AG20443 (cell line): ENCODE measurements at places on chromosomes 7 and 10.

- DNase-seq = no peak
Observed at GRCh38 chr7:44505595-44505994, 15.1 kb upstream of the NUDCD3 start.

- no peak for DNase-seq
Observed at GRCh38 chr10:83276971-83277370, 862.3 kb upstream of the GHITM start.

- DNase-seq = no peak
Observed at GRCh38 chr7:49892481-49892880, 119.0 kb downstream of the VWC2 start.

DNA sequence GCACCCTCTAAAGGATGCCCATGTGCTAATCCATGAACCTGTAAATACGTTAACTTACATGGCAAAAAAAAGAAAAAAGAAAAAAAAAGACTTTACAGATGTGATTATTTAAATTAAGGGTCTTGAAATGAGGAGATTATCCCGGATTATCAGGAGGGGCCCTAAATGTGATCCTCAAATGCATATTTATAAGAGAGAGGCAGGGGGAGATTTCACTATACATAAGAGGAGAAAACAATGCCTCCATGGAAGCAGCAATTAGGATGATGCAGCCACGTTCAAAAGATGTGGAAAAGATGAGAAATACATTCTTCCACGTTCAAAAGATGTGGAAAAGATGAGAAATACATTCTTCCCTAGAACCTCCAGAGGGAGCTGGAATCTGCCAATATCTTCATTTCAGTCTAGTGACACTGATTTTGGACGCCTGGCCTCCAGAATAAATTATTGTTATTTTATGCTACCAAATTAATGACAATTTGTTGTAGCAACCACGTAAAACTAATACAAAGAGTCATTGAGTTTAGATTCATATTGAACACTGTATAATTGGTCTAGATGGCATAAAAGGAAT, 328.4 kb upstream of the GNAI1 start:
- DNase-seq = peak; percentile 25

DNA sequence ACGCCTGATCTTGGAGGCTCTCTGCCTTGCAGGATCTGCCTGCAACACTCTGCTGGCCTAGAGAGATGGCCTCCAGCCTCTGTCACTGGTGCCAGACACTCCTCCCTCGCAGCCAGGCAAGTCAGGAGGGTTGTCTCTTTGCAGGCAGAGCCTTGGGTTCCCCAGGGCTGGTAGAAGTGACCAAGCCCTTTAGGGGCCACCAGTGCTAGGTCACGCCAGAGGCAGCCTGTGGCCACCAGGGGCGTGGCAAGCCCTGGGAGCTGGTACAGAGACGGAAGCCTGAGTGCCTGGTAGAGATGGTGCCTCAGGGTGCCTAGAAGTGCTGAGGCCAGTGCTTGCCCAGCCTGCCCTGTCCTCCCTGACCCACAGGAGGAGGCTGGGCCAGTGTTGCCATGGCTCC, 9.1 kb downstream of the ADCYAP1R1 start:
- no peak for DNase-seq

DNA sequence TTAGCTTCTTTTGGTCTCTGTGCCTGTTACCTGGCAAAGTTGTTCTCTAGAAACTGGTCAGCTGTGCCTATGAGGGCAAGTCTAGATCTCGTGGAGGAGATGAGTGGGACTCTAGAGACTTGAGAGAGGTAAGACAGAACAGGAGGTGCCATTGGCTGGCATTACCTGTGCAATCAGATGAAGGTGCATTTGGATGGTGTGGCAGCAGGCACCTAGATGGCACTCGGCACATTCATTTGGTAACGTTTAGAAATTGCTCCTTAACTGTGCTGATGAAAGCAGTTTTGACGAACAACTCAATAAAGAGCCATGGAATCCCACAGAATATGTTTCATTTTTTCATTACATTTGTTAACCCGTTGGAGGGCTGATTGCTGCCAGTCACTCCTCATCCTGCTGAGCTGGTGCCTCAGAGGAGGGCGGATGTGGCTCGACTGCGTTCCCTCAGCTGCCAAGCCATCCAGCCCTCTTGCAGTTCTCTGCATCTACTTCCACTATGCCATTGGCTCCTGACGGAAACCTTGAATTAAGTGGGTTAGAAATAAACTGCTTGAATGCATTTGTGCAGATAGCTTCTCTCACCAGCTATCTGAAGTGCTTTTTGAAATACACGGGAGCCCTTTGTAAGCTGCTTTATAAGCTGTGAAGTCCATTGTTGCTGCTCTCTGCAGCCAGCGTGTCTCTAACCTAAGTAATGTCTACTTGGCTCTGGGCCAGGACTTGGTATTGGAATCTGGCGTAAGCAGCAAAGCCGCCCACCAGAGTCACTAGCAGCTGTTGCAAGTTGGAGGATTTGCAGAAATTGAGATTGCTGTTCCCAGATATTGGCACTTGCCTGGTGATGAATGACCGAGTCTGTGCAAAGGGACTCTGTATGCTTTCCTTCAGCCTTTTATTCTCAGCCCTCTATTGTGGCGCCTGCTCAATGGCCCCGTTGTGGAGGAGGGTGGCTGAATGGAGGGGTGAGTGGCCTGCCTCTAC, 87.4 kb downstream of the LRRC4 start:
- DNase-seq = peak; percentile 14

GRCh38 chr10:132570771-132571649, 33.4 kb downstream of the INPP5A start:
- no peak for DNase-seq

DNA sequence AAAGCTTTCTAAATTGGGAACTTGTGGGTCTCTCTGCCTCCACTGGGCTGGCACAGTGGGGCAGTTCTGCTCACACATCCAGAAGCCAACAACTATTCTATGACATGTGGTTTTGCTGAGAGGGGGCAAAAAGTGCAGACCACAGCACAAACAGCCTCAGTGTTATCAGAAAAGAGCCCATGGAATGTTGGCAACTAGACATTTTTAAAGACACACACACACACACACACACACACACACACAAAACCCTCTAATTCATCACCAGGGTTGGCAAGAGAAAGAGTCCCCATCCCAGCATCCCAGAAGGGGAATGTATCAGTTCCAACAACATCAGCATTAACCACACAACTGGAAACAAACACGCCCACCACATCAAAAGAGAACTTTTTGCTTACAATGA, 117.1 kb downstream of the FGFR2 start:
- no peak for DNase-seq

- DNase-seq = peak; percentile 57
Observed at GRCh38 chr7:16891338-16891737, 9.6 kb upstream of the AGR3 start.

DNA sequence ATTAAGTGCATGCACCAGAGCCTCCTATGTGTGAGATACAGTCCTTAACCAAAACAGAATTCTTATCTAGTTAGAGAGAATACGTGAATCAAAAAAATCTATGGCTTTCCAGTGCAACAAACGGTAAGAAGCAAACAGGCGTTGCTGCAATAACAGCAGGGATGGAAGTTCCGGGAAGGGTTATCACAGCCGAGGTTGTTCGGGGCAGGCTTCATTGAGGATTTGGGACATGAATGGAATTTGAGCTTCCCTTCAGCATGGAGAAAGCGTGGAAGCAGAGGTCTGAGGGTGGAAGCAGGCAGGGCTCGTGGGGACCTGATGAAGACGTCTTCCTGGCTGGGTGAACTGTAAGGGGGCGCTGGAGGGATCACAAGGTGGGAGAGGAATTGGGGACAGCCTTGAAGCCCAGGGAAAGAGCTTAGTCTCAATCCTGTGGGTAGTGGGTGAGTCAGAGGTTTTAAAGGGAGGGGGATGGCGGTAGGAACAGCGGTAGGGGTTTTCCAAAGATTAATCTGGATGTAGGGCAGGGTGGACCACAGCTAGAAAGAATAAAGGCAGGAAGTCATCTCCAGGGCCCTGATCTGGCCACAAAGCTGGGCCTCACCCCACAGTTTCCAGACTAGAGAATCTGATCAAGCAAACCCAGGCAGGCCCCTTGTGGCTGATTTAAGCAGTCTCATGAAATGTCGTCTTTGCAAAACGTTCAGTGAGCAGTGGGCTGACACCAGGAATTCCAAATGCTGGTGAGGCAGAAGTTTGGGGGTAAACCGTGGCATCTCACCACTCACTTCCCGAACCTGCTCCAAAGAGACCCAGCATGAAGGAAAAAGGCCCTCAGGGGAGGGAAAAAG, 65.1 kb downstream of the CALML3 start:
- peak; percentile 62 for DNase-seq

DNA sequence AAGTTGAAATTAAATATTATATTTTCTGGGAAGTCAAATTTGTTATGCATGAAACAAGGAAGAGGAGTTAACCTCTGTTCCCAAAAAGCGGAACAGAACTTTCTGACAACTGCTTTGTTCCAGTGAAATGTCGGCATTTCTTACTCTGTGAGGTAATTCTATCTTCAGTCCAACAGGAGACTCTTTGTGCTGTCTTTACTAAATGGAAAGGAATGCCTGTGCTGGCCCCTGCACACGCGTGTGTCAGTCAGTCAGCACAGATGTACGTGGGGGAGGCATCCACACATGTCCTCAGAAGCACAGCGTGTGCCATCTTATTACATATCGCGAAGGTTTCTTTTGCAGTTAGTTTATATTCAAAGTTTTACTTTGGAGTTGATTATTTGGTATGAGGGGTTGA, 37.5 kb downstream of the NET1 start:
- peak; percentile 68 for DNase-seq

GRCh38 chr7:141652691-141653090, 49.3 kb downstream of the DENND11 start:
- no peak for DNase-seq

DNA sequence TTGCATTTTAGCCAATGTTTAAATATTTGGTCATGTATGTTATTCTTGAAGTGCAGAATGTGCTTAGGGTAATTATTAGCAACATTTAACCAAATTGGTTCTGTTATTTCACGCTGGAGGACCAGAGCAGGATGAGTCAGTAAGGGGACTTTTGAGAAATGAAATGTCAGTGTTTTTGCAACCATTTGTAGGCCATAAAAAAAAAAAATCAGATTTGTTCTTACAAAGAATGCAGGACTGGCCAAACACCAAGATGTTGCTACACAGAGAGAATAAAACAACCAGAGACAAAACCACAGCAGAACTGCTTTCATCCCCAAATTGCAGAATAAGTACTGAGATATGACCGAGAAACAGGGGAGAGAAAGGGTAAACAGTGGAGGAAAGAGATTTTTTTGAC, 62.1 kb downstream of the TPST1 start:
- peak; percentile 68 for DNase-seq

GRCh38 chr10:111698711-111699110, 484.9 kb downstream of the GPAM start:
- DNase-seq = peak; percentile 41

DNA sequence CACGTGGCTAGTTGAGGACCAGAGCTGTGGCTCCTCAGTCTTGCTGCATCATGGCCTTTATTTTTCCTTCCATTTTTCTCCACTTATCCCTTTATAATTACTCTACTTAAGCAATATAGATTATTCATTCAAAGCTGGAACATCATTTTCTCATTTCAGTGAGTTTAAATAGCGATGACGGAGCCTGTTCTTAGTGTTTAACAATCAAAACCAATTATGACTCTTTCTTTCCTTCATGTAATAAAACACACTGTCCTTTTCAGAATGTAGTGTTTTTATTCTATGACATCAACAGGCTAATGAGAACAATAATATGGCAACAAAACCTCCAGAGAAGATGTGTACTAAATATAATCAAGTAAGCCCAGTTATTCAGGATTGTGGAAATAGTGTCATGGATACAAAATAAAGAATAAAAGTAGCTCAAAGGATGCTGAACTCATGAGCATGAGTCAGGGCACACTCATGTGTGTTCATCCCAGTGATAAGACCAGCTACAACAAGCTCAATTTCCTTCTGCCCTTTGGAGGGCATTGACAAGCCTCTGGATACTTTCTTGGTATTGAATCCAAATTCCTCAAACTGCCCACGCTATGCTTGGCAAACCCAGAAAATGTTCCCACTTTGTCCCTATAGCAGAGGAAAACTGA, 188.4 kb downstream of the CYP26A1 start:
- DNase-seq = peak; percentile 30
